AG04450 (cell line): ENCODE measurements at places on chromosomes 16 and 17. TPM values are rescaled to one million over a fixed set of nuclear protein-coding genes. Genes with fewer than 3 reads are reported as not detected.

The GNGT2 gene
- 0.16 and 0.21 TPM in 2 replicates for polyA plus RNA-seq

The ZPBP2 gene
- polyA plus RNA-seq: not detected in 2 replicates

The FBXL16 gene
- polyA plus RNA-seq: 0.11 and 0.22 TPM in 2 replicates

The RAB40B gene
- polyA plus RNA-seq: 5.4 and 7.2 TPM in 2 replicates

The BLTP2 gene
- polyA plus RNA-seq: 141 and 156 TPM in 2 replicates

The CDH13 gene
- polyA plus RNA-seq: 54.8 and 55.0 TPM in 2 replicates

The ZNF213 gene
- polyA plus RNA-seq: 0.47 and 1.2 TPM in 2 replicates

The KRTAP2-3 gene
- 1.3 and 2.5 TPM in 2 replicates for polyA plus RNA-seq

The MRPL28 gene
- 144 and 157 TPM in 2 replicates for polyA plus RNA-seq

The XPO6 gene
- polyA plus RNA-seq: 207 and 212 TPM in 2 replicates

The RAMP2 gene
- polyA plus RNA-seq: 1.4 and 1.7 TPM in 2 replicates

The PRSS36 gene
- polyA plus RNA-seq: 0.24 and 0.42 TPM in 2 replicates

The RBFOX1 gene
- polyA plus RNA-seq: not detected in 2 replicates

The TBC1D3K gene
- not detected in 2 replicates for polyA plus RNA-seq

The C16orf87 gene
- polyA plus RNA-seq: 16.8 and 21.7 TPM in 2 replicates

The KCNG4 gene
- polyA plus RNA-seq: not detected in 2 replicates

The MYH13 gene
- polyA plus RNA-seq: not detected in 2 replicates

The MTSS2 gene
- polyA plus RNA-seq: 57.9 and 80.1 TPM in 2 replicates

The LGALS9C gene
- polyA plus RNA-seq: not detected in 2 replicates

The CTF1 gene
- polyA plus RNA-seq: 10.1 and 12.5 TPM in 2 replicates

The SP2 gene
- 2.7 and 3.9 TPM in 2 replicates for polyA plus RNA-seq

The AOC3 gene
- 0.10 and 0.12 TPM in 2 replicates for polyA plus RNA-seq

The WSB1 gene
- 156 and 204 TPM in 2 replicates for polyA plus RNA-seq

The LAT gene
- polyA plus RNA-seq: 2.6 and 2.9 TPM in 2 replicates

The TBC1D3E gene
- polyA plus RNA-seq: not detected in 2 replicates

The LDHD gene
- 0.38 and 0.51 TPM in 2 replicates for polyA plus RNA-seq

The NOD2 gene
- not detected in 2 replicates for polyA plus RNA-seq

The CTRB1 gene
- not detected in 2 replicates for polyA plus RNA-seq

The MEIOC gene
- 0.21 and 0.36 TPM in 2 replicates for polyA plus RNA-seq
